ENCODE measurements at places on chromosomes 13 and 19. TPM values are rescaled to one million over a fixed set of nuclear protein-coding genes. Genes with fewer than 3 reads are reported as not detected.

The SLC5A5 gene
- not detected for total RNA-seq

- DNase-seq: peak; percentile 67
Measured at GRCh38 chr19:49809160-49809940, 3.7 kb downstream of the FUZ start.

DNA sequence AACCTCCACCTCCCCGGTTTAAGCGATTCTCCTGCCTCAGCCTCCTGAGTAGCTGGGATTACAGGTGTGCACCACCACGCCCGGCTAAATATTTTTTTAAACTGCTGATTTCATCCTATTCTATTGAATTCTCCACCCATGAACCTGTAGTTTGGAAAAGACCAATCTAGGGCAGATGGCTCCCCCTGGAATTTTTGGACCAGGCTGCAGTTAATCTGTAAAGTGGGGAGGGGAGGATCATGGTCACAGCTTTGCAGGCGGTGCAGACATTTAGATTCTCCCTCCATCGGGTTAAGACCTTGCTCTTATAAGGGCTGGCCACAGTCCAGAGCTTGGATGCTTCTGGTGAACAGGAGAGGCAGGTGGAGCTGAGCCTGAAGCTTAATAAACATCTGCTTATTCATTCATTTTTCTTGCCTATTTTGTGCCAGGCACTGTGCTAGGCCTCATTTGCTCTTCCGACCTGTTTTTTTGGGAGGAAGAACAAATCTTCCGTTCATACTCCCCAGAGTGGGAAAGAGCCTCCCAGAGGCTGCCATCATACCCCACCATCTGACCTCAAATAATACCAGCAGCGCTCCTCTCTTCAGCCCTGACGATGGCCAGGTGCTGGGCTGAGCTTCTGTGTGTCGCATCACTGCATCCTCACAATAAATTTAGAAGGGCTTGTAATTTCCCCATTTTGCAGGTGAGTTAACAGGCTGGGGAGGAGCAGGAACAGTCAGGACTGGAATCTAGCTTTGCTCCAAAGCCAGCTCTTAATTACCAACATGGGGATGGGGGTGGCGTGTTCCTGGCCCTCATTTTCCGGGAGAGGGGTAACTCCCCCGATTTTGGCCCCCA is 902 bp upstream of the CCDC106 start:
- DNase-seq: no peak

The TMEM238 gene
- 85.9 TPM for total RNA-seq

- no peak for DNase-seq
Measured at GRCh38 chr13:113654591-113655345, 3.2 kb downstream of the ATP4B start.

- no peak for DNase-seq
Measured at GRCh38 chr19:45322744-45323281, at the start of gene CKM. CKM (minus strand) TSS chr19:45322875; CDS start chr19:45319713, 3,162 bp downstream.

GRCh38 chr13:21777813-21778212 is 106.9 kb downstream of the FGF9 start:
- DNase-seq: no peak

DNA sequence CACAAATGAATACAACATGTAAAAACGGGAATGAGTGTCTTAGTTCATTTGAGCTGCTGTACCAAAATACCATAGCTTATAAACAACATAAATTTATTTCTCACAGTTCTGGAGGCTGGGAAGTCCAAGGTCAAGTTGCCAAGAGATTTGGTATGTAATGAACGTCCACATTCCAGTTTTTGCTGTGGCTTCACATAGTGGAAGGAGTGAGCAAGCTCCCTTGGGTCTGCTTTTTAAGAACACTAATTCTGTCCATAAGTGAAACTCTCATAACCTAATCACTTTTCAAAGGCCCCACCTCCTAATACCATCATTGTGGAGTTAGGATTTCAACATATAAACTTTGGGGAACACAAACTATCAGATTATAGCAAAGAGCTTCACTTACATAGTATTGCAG is 1189.6 kb downstream of the PCDH9 start:
- no peak for DNase-seq

GRCh38 chr13:33290421-33290965 is 4.9 kb upstream of the STARD13 start:
- DNase-seq: no peak

DNA sequence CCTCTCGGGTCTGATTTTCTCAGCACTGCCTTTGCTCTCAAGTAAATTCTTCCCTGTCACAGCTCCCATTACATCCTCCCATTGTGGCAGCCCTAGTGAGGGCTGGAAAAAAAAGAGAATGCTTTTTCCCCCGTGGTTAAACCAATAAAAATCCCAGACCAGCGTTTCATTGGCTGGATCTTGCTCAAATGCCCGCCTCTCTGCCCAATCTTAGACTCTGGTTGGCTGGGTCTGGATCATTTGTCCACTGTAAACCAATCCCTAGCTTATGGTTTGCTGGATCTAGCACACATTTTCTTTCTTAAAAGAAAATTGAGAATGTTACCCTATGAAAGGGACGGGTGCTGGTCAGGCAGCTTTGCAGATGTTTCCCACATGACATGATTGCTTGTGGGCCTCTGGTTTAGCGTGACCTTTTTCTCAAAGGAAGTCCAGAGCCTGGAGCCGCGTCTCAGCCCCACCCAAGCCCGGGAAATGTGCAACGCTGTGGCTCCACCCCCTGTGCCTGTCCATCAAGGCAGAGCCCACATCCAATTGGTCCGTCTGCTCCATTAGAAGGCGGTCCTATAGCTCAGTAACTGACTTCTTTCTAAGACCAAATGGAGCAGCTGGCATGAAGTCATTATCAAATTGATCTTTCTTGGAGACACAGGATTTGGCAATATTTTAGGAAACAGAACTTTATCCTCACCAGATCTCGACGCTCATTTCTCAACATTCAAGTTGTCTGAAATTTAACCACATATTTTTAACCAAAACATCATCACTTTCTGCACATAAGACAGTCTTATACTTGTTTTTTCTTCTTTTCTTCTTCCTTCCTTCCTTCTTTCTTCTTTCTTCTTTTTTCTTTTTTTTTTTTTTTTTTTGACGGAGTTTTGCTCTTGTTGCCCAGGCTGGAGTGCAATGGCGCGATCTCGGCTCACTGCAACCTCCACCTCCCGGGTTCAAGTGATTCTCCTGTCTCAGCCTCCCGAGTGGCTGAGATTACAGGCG is 2.6 kb upstream of the MCEMP1 start:
- DNase-seq: peak; percentile 86

GRCh38 chr13:72754111-72754510 is 26.4 kb downstream of the BORA start:
- no peak for DNase-seq

The PNMA8B gene
- total RNA-seq: 0.27 TPM

Data from colonic mucosa (tissue), 4 donors.